Fibroblast of skin of right biceps (primary cell): ENCODE measurements at places on chromosomes 3 and 15.

DNA sequence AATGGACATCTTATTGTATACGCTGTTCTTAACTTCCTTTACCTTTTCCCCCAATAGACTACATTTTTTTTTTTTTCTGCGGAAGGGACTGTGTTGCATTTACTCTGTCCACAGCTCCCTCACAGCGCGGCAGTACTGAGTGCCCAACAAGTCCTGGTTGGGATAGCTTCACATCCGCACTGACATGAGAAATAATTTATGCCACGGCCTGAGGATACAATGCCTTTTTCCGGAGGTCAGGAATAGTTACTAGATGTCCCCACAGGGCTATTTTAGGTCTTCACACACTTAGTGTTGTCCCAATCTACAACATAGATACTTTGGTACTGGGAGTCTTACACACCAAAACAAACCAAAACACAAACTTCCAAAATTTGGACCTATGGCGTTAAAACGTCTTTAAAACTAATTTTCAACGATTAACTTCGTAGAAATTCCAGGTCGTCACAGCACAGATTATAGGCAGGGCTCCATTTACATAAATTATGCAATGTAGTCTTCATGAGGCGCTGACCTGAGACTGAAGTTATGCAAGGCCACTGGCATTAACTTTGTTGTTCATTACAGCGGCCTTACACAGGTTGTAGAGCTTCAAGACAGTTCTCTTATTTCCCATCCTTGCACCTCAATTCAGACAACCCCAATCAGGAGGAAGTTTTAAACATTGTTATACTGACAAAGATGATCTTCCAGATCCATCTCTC, 989 bp upstream of the PPIB start:
- peak; percentile 21 for DNase-seq

DNA sequence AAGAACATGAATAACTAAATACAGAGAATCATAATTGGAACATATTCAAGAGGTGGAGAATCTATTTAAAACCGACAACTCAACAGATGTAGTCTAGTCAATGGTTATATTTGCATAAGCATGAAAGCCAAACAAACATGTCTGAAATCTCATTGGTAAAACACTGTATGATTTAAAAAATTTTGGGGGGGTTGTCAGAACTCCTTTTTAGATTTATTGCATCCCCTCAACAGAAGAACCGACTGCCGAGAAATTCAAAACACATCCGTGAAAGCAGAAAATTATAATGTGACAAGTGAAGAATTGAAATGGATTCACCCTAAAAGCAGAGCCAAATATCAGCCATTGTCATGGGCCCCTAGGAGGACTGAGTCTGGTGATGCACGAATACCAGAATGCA, 633.4 kb upstream of the KCNMB2 start:
- DNase-seq: no peak

- DNase-seq: no peak
Measured at GRCh38 chr3:16260046-16260445, 4.7 kb downstream of the DPH3 start.

- DNase-seq: peak; percentile 74
Measured at GRCh38 chr3:150743508-150743907, 19.5 kb downstream of the SIAH2 start.

DNA sequence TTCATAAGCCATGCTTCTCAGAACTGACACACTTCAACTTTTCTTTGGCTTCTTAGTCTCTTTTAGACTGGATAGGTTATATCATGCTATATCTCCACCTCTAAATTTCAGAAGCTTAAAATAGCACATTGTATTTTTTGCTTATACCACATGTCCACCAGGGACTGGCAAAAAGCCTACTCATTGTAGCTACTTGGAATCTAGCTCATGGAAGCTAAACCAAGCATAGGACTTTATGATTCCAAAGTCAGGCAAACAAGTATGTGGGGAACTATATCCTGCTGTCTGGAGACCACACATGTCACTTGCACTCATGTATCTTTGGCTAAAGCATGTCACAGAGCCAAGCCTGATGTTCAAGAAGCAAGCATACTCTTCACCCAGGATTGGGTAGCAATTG, 245.0 kb upstream of the RASGRP1 start:
- DNase-seq: peak; percentile 69

DNA sequence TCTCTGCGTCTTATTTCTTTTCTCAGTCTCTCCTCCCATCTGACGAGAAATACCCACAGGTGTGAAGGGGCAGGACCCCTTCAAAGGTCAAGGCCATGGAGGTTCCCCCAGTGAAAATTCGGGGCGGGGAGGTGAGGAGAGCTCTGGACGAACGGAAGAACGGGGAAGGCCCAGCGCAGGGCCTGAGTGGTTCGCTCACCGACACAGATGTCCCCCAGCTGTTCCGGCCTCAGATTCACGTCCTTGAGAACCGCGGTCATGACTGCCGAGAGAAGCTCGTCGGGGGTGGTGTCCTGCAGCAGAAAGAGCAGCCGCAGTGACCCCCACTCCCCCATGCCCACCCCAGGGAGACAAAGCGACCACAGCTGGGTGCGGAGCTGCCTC, 542 bp downstream of the ACAA1 start:
- DNase-seq: peak; percentile 8

DNA sequence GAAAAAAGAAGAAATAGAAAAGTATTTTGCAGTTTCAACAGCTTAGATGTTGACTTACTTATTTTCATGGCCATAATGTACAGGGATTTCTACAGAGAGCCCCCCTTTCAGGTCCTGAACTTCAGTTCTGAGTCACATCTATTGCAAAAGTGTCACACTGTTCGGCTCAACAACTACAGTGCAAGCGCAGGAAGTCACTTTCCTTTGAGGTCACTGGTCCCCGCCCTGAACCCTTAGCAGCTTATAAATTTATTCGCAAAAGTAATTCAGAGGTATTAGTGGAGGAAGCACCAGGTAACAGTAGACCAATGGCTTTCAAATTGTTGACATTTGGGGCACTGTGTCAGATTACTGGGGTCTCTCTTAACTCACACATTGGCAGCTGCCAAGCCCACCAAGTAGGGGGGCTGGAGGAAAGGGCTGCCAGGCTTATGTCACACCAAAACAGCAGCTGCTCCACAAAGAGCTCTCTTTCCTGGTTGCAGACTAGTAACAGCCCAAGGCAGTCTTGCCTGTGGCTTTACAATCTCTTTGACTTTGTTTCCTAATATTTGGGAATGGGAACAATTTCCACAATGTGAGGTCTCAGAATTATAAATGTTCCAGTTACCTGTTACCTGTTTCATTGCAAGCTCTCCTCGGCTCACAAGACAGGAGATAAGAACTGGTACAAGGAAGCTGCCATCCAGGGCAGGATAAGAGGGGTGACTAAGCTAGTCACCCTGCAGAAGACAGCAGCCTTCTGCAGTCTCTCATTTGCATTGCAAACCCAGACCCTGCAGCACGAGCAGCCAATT, 130.2 kb upstream of the STRIT1 start:
- no peak for DNase-seq
